Aorta (tissue), 5 donors: ENCODE measurements at places on chromosomes 12 and 14. TPM values are rescaled to one million over a fixed set of nuclear protein-coding genes. Genes with fewer than 3 reads are reported as not detected.

DNA sequence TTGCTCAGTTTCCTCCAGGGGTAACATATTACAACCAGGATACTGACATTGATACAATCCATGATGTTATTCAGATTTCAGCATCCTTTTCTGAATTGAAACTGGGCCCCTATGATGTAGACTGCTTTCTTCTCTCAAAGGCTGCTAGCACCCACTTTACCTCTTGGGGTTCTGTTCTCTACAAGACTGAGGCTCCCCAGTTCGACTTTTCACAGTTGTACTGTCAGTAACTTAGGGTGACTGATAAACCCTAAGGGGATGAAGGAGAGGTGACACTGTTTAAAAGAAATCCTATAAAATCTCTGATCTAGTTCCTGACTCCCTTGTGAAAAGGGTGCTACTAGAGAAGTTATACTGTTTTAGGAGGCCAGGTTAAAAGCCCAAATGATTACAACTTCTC, 818 bp downstream of the VPS33A start:
- DNase-seq, result no peak
- H3K4me1 ChIP-seq, result no peaks in the 10 kb centered on the region
- peak overlapping the region; percentile 77 for H3K27ac ChIP-seq
- H3K36me3 ChIP-seq, result peaks cover 4% of the 10 kb centered on the region

- H3K36me3 ChIP-seq, result no peaks in the 10 kb centered on the region
- no peaks in the 10 kb centered on the region for H3K4me1 ChIP-seq
- DNase-seq, result no peak
- no peaks in the 10 kb centered on the region for H3K27me3 ChIP-seq
- no peak overlapping the region for H3K27ac ChIP-seq
Measured at GRCh38 chr12:117207675-117208074, 17.4 kb upstream of the FBXO21 start.

- no peak overlapping the region for H3K27ac ChIP-seq
- no peaks in the 10 kb centered on the region for H3K27me3 ChIP-seq
- H3K4me1 ChIP-seq, result no peaks in the 10 kb centered on the region
- no peak overlapping the region for H3K4me3 ChIP-seq
Measured at GRCh38 chr12:124737040-124737419, 126.6 kb downstream of the SCARB1 start.

DNA sequence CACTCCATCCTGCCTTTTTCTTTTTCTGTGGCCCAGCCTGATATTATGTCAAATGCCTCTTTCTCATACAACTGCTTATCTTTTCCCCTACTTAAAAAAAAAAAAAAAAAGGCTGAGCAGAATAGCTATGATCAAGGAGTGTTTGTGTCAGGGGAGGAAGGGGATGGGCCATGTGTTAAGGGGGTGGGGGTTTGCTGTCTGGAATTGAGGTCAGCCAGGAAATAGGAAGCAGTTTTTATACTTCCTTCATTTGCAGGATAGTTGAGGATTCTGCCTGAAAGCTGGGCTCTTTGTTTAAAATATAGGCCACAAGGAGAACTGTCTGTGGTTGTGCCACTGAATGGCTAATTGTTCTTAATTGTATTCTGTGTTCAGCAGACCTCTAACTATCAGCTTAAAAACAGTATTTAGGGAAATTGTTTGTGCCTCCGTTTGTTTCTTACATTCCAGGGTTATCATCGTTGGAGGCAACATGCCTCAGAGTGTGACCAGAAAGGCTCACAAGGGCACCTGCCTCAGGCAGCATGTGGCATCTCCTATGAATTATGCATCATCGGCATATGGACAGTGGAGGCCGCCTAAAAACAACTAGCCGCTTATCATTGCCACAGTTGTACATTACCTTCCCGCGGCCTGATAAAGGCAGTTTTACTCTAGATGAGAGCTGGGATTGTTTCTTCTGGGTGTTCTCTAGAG, 96.0 kb downstream of the SRGAP1 start:
- H3K36me3 ChIP-seq, result no peaks in the 10 kb centered on the region
- H3K27me3 ChIP-seq, result no peaks in the 10 kb centered on the region
- H3K27ac ChIP-seq, result no peak overlapping the region

GRCh38 chr12:92068459-92068858, 77.2 kb downstream of the BTG1 start:
- H3K4me3 ChIP-seq, result no peak overlapping the region
- H3K27ac ChIP-seq, result no peak overlapping the region
- H3K36me3 ChIP-seq, result no peaks in the 10 kb centered on the region
- H3K27me3 ChIP-seq, result no peaks in the 10 kb centered on the region

DNA sequence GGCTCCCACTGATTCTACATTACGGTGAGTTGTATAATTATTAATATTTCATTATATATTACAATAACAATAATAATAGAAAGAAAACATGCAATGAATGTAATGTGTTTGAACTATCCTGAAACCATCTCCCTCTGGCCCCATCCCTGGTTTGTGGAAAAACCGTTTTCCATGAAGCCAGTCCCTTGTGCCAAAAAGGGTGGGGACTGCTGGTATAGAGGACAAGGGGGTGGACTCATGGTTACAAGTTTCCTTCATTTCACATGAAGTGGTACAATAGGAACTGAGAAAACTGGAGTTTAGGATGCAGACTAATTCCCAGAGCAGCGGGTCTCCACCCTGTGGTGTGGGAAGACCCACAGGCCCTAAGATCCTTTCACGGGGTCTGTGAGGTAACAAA, 3.0 kb upstream of the C1RL start:
- DNase-seq, result no peak
- H3K27me3 ChIP-seq, result no peaks in the 10 kb centered on the region
- H3K27ac ChIP-seq, result no peak overlapping the region
- no peaks in the 10 kb centered on the region for H3K36me3 ChIP-seq
- H3K4me1 ChIP-seq, result no peaks in the 10 kb centered on the region
- no peak overlapping the region for H3K4me3 ChIP-seq

- no peak for DNase-seq
- no peaks in the 10 kb centered on the region for H3K36me3 ChIP-seq
- no peaks in the 10 kb centered on the region for H3K27me3 ChIP-seq
Measured at GRCh38 chr14:68042586-68043210, 223.1 kb downstream of the RAD51B start.

DNA sequence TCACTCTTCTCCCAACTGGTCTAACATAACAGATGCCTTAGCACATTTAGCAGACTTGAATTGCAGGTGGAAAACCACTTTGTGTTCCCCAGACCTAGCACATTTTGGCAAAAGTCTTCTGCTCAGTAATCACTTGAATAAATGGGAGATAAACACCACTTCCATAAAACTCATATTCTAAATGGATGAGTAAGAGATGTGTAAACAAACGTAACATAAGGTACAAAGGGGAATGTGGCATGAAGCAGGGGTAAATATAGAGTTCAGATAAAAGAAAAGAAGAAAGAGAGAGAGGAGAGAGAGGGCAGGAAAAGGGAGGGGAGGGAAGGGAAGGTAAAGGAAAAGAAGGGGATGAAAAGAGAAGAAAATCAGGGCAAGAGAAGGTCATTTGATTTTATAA, 17.0 kb upstream of the KERA start:
- no peaks in the 10 kb centered on the region for H3K27me3 ChIP-seq
- no peaks in the 10 kb centered on the region for H3K36me3 ChIP-seq
- H3K27ac ChIP-seq, result no peak overlapping the region
- DNase-seq, result no peak

- no peak overlapping the region for H3K27ac ChIP-seq
- no peaks in the 10 kb centered on the region for H3K4me1 ChIP-seq
- peaks cover 4% of the 10 kb centered on the region for H3K36me3 ChIP-seq
- no peaks in the 10 kb centered on the region for H3K27me3 ChIP-seq
- H3K4me3 ChIP-seq, result no peak overlapping the region
- peak; percentile 72 for DNase-seq
Measured at GRCh38 chr12:3041558-3042164, 35.5 kb upstream of the TSPAN9 start.

DNA sequence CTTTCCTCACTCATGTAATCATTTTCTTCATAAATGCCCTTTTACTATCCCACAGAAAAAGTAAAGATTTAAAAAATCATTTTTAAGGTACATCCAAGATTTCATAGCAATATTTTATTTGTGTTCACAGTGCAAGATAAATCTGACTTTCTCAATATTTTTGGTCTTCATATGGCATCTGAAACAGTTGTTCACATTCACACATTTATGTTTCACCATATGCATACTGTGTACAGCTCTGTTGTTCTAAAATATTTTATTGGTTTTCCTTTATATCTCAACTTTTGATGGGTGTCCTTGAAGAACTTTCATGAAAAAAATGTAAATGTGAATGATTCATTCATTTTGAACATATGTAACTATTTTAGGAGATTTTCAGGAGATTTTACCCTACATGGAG, 348.7 kb downstream of the SNAPC1 start:
- H3K27me3 ChIP-seq, result no peaks in the 10 kb centered on the region
- H3K27ac ChIP-seq, result no peak overlapping the region
- H3K4me1 ChIP-seq, result no peaks in the 10 kb centered on the region
- no peak for DNase-seq

DNA sequence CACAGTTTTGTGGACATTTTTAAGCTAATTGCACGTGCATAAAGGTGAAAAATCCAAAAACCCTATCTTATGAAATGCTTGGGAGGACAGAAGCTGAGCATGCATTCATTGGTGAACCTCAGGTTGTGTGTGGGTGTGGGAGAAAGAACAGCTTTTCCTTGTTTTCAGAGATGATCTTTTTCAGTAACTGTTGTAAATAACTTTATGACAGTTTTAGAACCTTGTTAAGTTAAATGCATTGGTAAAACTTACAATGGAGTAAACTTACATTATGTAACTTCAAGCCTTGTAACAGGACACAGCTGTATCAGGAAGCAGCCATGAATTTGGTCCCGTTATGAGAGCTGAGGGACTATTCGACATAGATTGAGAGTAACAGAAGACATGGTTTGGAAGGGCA, 587.4 kb downstream of the GALC start:
- H3K4me1 ChIP-seq, result no peaks in the 10 kb centered on the region
- H3K4me3 ChIP-seq, result no peak overlapping the region
- no peak for DNase-seq
- no peaks in the 10 kb centered on the region for H3K27me3 ChIP-seq
- H3K27ac ChIP-seq, result no peak overlapping the region

DNA sequence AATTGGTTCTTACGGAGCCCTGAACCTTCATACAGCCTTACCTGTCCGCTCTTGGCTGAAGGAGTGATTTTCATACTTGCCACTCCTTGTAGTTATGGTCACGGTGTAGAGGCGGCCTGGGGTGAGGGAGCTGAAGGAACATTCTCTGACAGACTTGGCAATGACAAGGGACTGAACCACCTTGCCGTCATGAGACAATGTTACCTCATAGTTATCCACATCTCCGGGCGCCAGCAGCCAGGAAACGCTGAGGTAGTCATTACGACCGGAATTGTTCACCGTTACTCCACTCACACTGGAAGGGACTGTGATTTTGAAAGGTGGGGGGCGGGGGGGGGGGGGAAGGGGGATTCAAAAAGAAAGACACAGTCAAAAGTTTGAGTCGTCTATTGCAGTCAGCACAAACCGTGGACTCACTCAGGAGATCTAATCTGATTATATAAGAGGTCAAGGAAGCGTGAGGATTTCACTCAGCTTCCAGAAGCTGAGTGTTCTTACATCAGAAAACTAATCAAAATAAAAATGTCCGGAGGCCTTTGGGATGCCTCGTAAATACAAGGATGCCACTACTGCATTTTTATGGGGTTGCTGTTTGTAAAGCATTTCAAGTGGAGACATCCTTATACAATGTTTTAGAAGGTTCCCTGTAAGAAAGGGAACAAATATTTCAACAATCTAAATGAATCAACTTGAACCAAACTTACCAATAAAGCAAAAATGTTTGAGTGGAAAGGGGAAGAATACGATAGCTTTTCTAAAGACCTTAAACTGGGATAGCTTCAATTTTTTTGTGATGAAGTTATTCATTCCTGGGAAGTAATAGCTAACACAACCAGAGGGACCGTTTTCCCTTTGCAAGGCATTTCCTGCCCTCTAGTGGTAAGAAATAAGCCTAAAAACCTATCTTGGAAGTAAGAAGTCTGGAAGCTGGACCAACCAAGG, 60.6 kb downstream of the PTPRB start:
- H3K4me1 ChIP-seq, result no peaks in the 10 kb centered on the region
- no peaks in the 10 kb centered on the region for H3K36me3 ChIP-seq
- H3K27ac ChIP-seq, result no peak overlapping the region
- no peaks in the 10 kb centered on the region for H3K27me3 ChIP-seq
- DNase-seq, result no peak
- H3K4me3 ChIP-seq, result no peak overlapping the region

- H3K4me3 ChIP-seq, result no peak overlapping the region
- no peaks in the 10 kb centered on the region for H3K36me3 ChIP-seq
- no peak for DNase-seq
- no peak overlapping the region for H3K27ac ChIP-seq
Measured at GRCh38 chr12:77734214-77734883, 96.3 kb upstream of the NAV3 start.

GRCh38 chr14:97273540-97273939, 476.4 kb downstream of the VRK1 start:
- no peak overlapping the region for H3K4me3 ChIP-seq
- H3K36me3 ChIP-seq, result no peaks in the 10 kb centered on the region
- H3K27me3 ChIP-seq, result no peaks in the 10 kb centered on the region
- H3K4me1 ChIP-seq, result no peaks in the 10 kb centered on the region
- no peak for DNase-seq

DNA sequence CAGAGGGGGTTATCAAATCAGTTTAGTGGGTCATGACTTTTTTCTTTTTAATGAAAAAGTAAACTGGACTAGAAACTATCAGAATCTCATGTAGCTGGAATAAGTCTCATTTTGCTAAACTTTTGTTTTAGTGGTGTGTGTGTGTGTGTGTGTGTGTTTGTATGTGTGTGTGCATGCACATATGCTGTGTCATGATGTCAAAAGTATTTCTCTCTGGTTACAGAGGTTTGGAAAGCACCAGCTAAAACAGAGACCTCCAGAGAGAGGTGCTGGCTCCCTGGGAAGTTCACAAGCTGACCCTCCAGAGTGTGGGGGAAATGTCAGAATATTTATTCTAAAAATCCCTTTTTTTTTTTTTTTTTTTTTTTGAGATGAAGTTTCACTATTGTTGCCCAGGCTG, 114.7 kb downstream of the LGMN start:
- H3K27me3 ChIP-seq, result no peaks in the 10 kb centered on the region
- H3K4me1 ChIP-seq, result no peaks in the 10 kb centered on the region
- no peak overlapping the region for H3K27ac ChIP-seq
- H3K36me3 ChIP-seq, result no peaks in the 10 kb centered on the region

- no peaks in the 10 kb centered on the region for H3K36me3 ChIP-seq
- no peaks in the 10 kb centered on the region for H3K27me3 ChIP-seq
- H3K4me1 ChIP-seq, result no peaks in the 10 kb centered on the region
- no peak overlapping the region for H3K4me3 ChIP-seq
- DNase-seq, result no peak
Measured at GRCh38 chr12:128513331-128513730, 246.4 kb downstream of the TMEM132C start.

- DNase-seq, result no peak
- H3K4me3 ChIP-seq, result no peak overlapping the region
- no peaks in the 10 kb centered on the region for H3K36me3 ChIP-seq
- no peaks in the 10 kb centered on the region for H3K4me1 ChIP-seq
Measured at GRCh38 chr12:124078800-124079199, 105.8 kb downstream of the ZNF664 start.

The NAV3 gene
- 6.2 TPM for total RNA-seq

The KCNK13 gene
- 0.48 TPM for total RNA-seq

The RHEBL1 gene
- 0.55 TPM for total RNA-seq

The TPPP2 gene
- not detected for total RNA-seq

The PLCZ1 gene
- not detected for total RNA-seq

The GRIN2B gene
- 0.03 TPM for total RNA-seq

The MYH6 gene
- total RNA-seq, result not detected
